Stimulated activated CD4-positive, alpha-beta T cell treated with anti-CD3 and anti-CD28 coated beads, Interleukin-12 subunit alpha, Interleukin-12 subunit beta, amount 100 ng/mL, for 24 hours (primary cell): ENCODE measurements at places on chromosomes 2 and 18.

GRCh38 chr18:29163596-29163995 lies 986.7 kb upstream of the CDH2 start:
- no peak for DNase-seq

GRCh38 chr2:67839242-67839641 lies 223.6 kb downstream of the C1D start:
- DNase-seq, result no peak

DNA sequence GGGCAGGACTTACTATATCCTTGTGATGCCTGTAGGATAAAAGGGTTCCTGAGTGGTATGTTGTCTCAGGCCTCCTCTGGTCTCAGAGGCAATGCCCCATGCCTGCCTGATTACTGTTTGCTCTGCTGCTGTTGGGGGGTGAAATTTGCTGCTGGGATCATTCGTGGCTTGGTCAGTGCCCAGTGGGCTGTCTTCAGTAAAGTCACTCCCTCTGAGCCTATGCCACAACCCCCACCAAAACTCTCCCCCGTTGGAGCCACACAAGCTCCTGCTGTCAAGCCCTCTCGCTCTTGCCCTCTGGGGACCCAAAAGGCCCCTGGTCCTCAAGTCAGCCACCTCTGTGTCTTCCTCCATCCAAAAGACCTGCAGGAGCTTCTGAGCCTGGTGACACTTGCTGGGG lies 38.6 kb upstream of the TGIF1 start:
- no peak for DNase-seq

GRCh38 chr18:26458526-26459232 lies 89.7 kb downstream of the KCTD1 start:
- no peak for DNase-seq

DNA sequence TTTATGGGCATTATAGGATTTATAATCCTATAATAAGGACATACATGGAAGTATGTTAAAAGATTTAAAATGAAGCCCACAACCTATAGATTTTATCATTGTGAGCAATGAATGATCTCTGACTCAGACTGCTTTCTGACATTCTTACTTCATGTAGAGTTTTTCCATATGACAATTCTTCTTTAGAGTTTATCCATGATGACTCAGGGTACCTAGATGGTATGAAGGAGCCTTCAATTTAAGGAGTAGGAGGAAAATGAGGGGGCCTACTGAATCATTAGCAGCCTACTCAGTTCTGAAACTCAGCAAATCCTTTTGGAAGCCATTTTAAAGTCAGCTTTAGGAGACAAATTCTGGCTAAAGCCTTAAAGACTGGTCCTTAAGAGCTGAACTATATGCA lies 10.4 kb downstream of the PELI1 start:
- no peak for DNase-seq

- peak; percentile 54 for DNase-seq
Measured at GRCh38 chr2:43219383-43220228, 6.8 kb downstream of the ZFP36L2 start.

- peak; percentile 4 for DNase-seq
Measured at GRCh38 chr2:64453770-64454385, at the start of gene LGALSL. Gene LGALSL (plus strand): TSS chr2:64454162. CDS start chr2:64454546, 384 bp downstream.

- no peak for DNase-seq
Measured at GRCh38 chr2:100767224-100767653, 52.7 kb upstream of the NPAS2 start.

DNA sequence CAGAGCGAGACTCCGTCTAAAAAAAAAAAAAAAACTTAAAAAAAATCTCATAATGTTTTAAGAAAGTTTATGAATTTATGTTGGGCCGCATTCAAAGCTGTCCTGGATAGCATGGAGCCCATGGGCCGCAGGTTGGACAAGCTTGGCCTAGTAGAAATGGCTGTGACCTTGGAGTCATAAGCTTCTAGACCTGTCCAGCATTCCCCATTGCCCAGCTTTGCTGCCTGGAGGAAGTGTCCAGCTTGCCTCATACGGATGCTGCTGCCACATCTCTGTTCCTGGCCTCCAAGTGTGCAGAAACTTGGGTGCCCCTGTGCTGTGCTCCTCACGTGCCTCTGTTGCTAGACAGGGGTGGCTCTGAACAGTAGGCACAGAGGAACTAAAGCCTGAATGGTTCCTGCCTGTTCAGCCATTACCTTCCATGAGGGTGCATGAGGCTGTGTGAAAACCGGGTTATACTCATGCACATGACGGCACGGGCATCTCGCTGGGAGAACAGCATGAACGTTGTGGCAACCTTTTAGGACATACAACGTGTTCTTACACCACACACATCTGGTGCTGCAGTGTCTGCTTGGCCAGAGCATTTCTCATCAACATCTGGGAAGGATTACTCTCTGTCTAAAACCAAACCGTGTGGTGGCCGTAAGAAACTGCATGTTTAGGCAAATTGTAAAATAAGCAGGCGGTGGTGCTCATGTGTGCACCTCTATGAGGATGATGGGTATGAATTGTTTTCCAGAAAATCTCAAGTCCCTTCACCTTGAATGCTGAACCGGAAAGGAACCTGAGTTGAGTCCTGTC lies 38.2 kb downstream of the FHOD3 start:
- no peak for DNase-seq

- no peak for DNase-seq
Measured at GRCh38 chr2:189347540-189347939, 93.7 kb upstream of the WDR75 start.

- no peak for DNase-seq
Measured at GRCh38 chr2:103138123-103138901, 376.5 kb downstream of the TMEM182 start.

DNA sequence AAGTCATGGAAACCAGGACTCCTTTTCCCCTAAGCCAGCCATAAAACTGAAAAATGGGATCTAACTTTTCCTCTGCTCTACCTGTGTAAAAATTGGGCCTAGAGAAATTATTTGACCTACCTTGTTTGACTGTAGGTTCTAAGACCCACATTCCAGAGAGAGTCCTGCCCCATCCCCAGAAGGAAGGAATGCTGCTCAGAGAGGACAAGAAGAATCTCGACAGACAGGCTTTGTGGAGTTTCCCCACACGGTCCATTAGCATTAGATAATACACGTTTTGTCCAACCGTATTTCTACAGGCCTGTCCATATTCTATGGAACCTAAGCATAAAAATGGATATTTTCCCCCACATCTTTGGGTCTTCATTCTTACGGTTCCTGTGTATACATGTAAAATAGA lies 403.3 kb downstream of the METTL4 start:
- DNase-seq, result no peak

DNA sequence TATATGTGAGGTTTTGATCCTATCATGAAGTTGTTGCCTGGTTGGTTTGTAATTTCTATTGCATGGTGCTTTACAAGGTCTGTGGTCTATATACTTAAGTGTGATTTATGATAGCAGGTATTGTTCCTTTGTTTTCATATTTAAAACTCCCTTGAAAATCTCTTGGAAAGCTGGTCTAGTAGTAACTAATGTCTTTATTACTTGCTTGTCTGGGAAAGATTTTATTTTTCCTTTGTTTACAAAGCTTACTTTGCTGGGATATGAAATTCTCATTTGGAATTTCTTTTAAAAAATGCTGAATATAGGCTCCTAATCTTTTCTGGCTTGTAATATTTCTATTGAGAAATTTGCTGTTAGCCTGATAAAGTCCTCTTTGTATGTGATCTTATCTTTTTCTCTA lies 862.9 kb upstream of the NXPH2 start:
- DNase-seq, result no peak

- no peak for DNase-seq
Measured at GRCh38 chr2:178229927-178230326, 35.6 kb downstream of the OSBPL6 start.

DNA sequence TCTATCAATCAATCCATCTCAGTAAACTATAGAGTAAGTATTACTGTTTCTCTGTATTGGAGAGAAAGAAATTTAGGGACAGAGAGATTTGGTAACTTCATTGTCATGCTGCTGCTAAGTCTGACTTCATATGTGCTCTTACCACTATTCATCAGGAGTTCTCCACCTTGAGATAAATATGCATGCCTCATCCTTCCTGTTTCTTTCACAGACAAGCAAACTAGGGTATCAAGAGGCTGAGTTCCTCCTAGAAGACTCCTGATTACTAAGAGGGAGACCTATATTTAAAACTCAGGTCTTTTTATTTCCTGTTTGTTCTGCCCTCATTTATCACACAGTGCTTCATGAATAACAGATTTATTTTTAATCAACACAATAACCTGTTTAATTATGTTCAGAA lies 34.1 kb downstream of the RIT2 start:
- DNase-seq, result no peak

- DNase-seq, result no peak
Measured at GRCh38 chr2:121178730-121179129, 106.3 kb downstream of the TFCP2L1 start.

DNA sequence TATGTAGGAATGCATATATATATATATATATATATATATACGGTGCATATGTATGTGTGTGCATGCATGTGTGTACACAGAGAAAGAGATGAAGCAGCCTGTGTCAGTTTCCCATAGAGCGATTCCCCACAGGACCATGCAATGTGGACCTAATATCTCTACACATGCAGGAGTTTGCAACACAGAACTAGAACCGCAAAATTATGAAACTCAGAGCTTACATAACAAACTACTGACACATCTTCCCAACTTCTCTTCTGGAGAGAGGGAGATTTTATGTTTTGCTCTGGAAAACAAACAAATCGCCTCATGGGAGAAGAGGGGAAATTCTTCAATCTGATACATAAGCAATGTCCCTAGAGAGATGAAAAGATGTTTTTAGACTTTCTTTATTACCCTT lies 377.2 kb downstream of the LRATD1 start:
- no peak for DNase-seq

DNA sequence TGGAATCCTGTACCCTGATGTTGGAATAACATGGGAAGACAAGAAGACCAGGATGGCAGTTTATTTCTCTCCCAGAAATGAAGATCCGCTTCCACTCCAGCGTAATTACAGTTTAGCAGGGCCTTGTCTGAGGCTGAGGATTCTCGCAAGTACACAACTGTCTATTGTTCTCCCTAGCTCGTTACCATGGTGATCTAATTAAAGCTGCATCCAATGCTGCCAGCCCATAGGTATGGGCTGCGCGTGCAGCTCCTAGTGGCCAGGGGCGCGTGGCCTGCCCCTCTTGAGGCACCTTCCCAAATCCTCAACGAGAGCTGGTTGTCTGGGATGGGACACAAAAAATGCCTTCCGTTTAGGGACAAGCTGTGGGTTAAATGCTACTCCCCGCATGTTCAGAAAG lies 344.9 kb downstream of the CYRIA start:
- no peak for DNase-seq

DNA sequence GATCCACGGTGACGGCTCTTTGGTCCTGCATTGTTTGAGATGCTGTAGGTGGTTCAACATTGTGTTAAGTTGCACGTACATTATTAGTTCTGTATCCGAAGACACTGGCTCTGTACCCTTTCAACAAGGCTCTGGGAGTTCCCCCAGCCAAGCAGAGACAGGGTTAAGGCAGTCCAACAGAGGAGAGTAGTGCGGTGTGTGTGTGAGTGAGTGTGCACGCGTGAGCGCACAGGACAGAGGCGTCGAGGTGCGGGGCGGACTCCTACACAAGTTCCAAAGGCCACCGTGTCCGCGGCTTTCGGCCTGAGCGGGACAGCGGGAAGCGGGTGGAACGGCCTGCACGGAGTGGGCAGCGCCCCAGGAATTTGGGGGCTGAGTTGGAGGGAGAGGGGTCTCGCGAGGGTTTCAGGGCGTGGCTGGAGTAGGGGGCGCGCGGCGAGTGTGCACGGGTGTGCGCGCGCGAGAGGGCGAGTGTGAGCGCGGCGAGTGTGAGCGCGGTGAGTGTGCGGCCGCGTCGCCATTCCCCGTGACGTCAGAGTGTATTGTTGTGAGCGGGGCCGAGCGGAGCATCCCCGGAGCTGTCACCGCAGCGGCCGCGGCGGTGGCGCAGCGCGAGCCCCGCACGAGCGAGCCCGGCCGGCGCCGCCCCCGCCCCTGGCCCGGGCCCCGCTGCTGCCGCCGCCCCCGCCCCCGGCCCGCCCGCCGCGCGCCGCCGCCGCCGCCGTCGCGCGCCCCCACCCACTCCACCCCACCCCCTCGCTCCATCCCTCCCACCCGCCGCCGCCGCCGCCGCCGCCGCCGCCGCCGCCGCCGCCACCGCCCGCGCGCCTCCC lies at the start of gene ASXL3:
Gene ASXL3, plus strand, starts transcription at position 535 of the 833 bp plus-strand sequence. CDS start 413 bp downstream, outside the sequence.
- DNase-seq, result no peak

GRCh38 chr2:24122366-24123194 lies 554 bp downstream of the PFN4 start:
- DNase-seq, result no peak

DNA sequence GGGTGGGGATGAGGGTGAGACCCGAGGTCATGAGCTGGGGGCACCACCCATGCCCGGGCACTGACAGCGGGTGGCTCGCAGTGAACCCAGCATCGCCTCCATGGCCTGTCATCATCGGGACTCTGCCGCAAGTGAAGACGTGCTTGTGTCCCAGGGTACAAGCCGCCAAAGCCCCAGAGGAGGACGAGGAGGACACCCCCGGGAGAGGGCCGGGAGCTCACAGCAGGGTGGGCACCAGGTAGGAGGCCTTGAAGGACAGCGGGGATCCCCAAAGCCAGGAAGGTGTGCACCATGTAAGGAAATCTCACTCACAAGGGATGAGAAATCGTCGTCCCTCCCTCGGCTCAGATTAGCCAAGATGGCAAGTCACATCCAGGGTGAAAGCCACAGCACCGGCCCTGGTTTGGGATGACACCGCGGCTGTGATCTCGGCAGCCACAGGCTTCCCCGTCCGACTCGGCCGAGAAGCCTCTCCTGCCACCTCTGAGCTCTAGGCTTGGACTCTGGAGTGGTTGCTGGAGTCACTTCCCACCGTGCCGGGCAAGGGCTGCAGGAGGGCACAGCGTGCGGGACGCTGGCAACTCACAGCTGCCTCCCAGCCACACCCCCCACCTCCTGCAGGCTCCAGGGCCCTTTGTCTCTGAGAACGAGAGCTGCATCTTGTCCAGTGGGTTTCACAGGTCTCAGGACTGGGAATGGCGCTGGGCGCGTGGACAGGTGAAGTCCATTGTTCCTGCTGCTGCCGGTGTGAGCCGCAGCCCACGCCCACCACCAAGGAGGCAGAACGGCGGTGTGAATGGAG lies 81.6 kb upstream of the CTDP1 start:
- DNase-seq, result no peak

- no peak for DNase-seq
Measured at GRCh38 chr2:20072436-20073158, 21.2 kb upstream of the LAPTM4A start.
